ENCODE measurements at places on chromosomes 5 and 9. TPM values are rescaled to one million over a fixed set of nuclear protein-coding genes. Genes with fewer than 3 reads are reported as not detected.

The HSDL2 gene
- total RNA-seq, result 193 TPM

The FOXD4L4 gene
- not detected for total RNA-seq

- H3K27me3 ChIP-seq, result no peaks in the 10 kb centered on the region
- no peaks in the 10 kb centered on the region for H3K4me1 ChIP-seq
- no peak overlapping the region for H3K4me3 ChIP-seq
Measured at GRCh38 chr5:136984772-136985446, 514.2 kb downstream of the SPOCK1 start.

GRCh38 chr9:114060711-114061110, 17.4 kb downstream of the AMBP start:
- H3K4me3 ChIP-seq, result no peak overlapping the region
- no peaks in the 10 kb centered on the region for H3K36me3 ChIP-seq
- DNase-seq, result no peak
- H3K27ac ChIP-seq, result no peak overlapping the region

GRCh38 chr5:158123595-158123994, 264.6 kb upstream of the CLINT1 start:
- peaks cover 3% of the 10 kb centered on the region for H3K4me1 ChIP-seq
- DNase-seq, result no peak
- H3K27me3 ChIP-seq, result peaks cover 6% of the 10 kb centered on the region

- H3K4me1 ChIP-seq, result no peaks in the 10 kb centered on the region
- no peaks in the 10 kb centered on the region for H3K27me3 ChIP-seq
- no peak overlapping the region for H3K4me3 ChIP-seq
- H3K36me3 ChIP-seq, result no peaks in the 10 kb centered on the region
- H3K27ac ChIP-seq, result peak overlapping the region; percentile 71
Measured at GRCh38 chr5:149656576-149657182, 73.4 kb upstream of the PPARGC1B start.

DNA sequence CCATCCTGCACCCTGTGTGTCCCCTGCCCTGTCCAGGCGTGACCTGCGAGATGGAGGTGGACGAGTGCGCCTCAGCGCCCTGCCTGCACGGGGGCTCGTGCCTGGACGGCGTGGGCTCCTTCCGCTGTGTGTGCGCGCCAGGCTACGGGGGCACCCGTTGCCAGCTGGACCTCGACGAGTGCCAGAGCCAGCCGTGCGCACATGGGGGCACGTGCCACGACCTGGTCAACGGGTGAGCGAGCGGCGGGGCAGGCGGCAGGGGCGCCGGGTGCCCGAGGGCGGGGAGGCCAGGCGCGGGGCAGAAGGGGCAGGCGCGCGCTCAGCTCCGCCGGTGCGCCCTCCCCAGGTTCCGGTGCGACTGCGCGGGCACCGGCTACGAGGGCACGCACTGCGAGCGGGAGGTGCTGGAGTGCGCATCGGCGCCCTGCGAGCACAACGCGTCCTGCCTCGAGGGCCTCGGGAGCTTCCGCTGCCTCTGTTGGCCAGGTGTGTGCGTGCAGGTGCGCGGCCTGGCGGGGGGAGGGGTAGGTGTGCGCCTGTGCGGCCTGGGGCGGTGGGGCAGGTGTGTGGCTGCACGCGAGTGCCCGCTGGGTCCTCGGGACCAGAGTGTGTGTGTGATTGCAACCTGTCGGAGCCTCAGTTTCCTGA, 10.0 kb downstream of the CRB2 start:
- no peak overlapping the region for H3K27ac ChIP-seq
- H3K4me3 ChIP-seq, result no peak overlapping the region
- no peaks in the 10 kb centered on the region for H3K4me1 ChIP-seq
- H3K36me3 ChIP-seq, result no peaks in the 10 kb centered on the region
- DNase-seq, result no peak

- H3K4me3 ChIP-seq, result no peak overlapping the region
- H3K27ac ChIP-seq, result no peak overlapping the region
- no peaks in the 10 kb centered on the region for H3K4me1 ChIP-seq
- no peaks in the 10 kb centered on the region for H3K27me3 ChIP-seq
Measured at GRCh38 chr9:107036367-107036766, 173.4 kb downstream of the ZNF462 start.
